ENCODE measurements at places on chromosomes 7 and 10.
A peak's percentile ranks its signal among the peaks of the same experiment; 100 is the strongest.

DNA sequence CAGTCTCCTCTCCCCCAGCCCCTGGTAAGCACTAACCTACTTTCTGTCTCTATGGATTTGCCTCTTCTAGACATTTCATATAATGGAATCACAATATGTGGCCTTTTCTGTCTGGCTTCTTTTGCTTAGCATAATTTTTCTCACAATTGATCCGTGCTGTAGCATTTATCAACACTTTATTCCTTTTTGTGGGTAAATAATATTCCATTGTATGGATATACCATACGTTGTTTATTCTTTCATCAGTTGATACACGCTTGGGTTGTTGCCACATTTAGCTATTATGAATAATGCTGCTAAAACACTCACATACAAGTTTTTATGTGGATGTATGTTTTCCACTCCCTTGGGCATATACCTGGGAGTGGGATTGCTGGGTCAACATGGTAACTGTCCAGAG, 25.8 kb downstream of the MCM10 start:
- no peak for DNase-seq

DNA sequence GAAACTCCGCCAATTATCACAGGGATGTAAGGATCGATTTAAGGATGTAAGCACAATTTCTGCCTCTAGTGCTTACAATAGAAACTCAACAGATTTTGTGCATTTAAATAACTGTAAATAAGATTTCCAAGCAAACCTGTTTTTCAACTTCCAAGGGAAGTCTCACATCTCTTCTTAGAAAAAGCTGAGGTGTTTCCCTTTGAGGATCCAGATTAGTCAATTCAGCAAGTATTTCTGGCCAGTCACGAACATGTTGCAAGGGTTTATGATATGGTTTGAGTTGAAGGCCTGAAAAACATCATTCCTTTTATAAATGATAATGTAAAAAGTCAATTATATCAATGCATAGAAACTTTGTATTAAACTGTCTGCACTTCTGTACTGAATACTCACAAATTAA, 23.9 kb downstream of the KRIT1 start:
- DNase-seq, result no peak

DNA sequence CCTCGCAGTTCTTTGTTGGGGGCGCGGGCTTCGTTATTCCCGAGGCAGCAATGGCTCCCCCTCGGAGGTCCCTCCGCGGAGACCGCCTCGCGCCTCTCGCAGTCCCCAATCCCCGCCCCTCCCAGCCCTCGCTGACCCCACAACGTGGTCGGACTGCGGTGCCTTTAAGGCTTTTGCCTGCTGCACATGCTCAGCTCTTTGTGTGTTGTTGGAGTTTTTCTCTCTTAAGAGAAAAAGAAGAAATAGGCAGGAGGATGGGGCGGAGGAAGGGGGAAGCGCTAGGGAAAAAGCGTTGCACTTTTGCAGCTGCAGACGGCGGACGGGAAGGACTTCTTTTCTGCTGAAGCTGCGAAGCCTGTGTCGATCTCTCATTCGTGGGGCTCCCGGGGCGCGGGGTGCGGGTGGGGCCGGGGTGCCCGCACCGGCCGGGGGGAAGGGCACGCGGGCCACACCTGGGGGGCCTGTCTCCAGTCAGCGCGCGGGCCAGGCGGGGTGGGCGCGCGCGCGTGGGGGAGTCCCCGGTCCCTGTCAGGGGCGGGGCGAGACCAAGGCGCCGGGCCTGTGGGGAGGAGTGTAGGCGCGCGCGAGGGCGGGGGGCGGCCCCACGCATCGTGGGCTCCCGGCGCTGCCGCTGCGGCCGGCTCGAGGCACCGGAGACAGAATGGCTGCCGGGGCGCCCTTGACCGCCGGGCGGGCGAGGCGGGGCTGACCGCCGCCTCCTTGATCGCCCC, 445 bp upstream of the ATRNL1 start:
- peak; percentile 10 for DNase-seq

DNA sequence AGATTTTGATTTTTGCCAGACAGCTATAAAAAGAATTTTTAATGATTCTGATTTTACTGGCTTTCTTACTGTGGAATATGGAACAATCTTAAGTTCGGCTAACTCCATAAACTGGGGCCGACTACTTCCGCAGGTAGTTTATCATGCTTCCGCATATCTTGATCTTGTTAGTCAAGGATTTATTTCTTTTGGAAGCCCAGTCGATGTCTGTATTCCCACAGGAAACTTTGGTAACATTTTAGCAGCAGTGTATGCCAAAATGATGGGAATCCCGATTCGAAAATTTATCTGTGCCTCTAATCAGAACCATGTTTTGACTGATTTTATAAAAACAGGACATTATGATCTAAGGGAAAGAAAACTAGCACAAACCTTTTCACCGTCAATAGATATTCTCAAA, 8.1 kb downstream of the THNSL1 start:
- no peak for DNase-seq

GRCh38 chr10:61470740-61471139, 17.6 kb upstream of the TMEM26 start:
- no peak for DNase-seq

GRCh38 chr10:12529976-12530375, 180.6 kb downstream of the CAMK1D start:
- DNase-seq, result no peak

- no peak for DNase-seq
Measured at GRCh38 chr10:31507427-31507826, 188.4 kb downstream of the ZEB1 start.
